A549 (cell line): ENCODE measurements at places on chromosomes 12 and 14. TPM values are rescaled to one million over a fixed set of nuclear protein-coding genes. Genes with fewer than 3 reads are reported as not detected.

DNA sequence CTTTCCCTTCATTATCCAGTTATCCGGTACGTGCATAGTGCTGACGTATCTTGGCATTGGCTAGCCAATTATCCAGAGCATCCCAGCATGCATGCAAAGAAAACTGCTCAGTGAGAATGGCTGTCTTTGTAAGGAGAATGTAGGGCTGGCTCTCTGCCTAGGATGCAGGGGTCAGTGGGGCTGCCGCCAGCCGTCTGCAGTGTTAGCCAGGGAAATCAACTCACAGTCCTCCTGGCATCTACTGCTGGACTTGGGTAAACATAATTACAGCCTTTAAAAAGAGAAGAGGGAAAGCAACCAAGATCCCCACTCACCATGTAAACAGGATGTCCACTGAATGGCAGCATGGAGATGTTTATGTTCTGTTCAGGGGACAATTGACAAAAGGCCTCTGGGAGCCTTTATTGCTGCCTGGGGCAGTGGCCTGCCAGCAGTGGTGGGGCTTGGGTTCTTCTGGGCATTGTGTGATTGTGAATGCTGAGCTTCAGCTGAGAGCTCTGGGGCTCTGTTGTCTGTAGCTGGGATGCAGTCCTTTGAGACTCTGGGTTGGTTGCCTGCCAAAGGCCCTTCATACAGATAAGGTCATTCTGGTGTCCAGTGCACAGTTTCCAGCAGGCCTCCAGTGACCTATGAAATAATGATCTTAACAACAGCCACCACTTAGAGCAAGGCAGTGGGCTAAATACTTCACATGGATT, 121.8 kb downstream of the TBC1D30 start:
- no peak for DNase-seq

DNA sequence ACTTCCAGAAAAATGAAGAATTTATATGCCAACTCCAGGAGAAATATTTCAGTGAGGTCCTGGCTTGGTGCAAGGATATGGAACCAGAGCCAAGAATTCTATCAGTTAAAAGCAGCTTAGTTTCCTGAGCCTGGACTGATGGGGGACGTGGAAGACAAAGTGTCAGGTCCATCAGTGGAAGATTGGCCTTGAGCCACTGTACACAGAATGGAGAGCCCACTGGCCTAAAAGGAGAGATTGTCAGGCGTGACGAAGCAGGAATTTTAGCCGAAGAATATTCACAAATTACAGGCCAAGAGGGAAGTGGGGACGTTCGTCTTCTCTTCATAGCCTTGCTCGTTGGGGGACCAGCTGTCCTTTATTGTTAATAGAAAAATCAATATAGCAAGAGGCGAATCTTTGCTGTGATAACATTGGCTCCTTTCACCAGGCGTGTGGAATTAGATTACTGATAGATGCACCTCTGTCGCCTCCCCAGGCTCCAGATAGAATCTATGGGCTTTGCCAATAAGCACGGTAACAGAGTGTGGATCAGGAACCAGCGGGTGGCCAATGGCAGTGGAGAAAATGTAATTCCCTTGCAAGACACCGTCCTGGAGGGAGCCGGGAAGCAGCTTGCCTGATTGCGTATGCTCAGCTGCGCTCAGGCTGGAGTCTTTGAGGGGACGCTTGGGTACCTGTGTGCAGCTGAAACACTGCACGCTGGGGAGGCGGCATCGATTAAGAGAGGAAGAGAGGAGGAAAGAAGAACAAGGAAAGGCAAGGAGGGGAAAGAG, 56.4 kb downstream of the TMEM132C start:
- no peak for DNase-seq

DNA sequence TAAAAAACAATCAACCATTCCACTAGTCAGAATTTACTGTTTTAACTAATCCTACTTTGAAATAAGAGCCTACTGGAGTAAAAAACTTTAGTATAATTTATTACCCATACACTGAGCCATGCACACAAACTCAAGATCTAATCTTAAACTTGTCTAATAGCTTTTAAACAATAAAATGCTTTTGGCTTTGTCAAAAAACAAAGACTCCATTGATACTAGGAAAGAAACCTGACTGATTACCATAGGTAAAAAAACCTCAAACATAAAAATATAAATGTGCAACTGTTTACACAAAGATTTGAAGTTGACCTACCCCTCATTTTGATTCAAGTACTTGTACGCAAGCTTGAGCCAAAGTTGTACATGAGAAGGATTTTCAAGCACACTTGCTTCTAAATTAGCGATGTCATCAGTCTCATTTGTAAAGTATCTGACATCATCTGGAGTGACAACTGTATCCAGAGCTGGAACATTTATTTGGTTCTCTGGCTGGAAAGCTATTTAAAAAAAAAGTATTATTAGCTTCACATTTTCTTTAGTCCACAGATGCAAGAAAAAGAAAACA, 36.1 kb downstream of the ZFC3H1 start:
- no peak for DNase-seq

- DNase-seq, result no peak
Observed at GRCh38 chr12:95037906-95038305, 34.4 kb upstream of the NDUFA12 start.

DNA sequence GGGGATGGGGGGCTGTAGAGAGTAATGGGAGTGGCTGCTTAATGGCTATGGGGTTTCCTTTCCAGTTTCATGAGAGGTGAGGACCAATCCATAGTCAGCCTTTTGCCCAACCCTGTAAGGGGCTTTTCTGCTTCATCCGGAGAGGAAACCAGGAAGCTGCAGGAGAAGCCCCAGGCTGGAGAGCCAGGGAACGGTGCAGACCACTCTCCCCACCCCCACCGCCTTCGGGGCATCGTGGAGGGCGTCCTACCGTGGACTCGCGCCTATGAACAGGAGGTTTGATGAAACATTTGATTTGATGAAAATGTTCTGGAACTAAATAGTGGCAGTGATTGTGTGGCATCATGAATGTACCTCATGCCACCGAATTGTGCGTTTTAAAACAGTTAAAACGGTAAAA, 204.3 kb upstream of the DIO3 start:
- DNase-seq, result no peak

DNA sequence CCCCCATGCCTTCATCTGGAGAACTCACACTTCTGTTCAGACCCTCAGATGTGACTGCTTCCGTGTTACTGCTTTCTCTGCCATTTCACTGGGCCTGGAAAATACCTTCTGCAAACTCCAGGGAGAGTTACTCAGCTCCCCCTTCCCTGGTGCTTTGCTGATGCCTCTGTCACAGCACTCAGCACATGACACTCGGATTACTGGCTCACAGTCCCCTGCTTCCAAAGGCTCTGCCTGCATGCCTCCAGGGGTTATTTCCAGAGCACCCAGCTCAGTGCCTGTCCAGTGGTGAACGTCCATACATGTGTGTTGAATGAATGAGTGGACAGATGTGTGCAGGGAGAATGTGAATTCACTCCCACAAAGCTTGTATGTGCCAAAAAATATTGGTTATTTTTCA, 237.2 kb upstream of the FKBP4 start:
- DNase-seq, result no peak

GRCh38 chr12:106914796-106915634, 40.7 kb upstream of the TMEM263 start:
- DNase-seq, result no peak

GRCh38 chr12:25701290-25701689, 148.2 kb upstream of the LMNTD1 start:
- DNase-seq, result peak; percentile 43

The PTPRB gene
- polyA plus RNA-seq, result 0.16 to 0.57 TPM (median 0.26 TPM) in 3 replicates

The OR4E2 gene
- not detected in 3 replicates for polyA plus RNA-seq

The RFX4 gene
- not detected in 3 replicates for polyA plus RNA-seq

The OR6C2 gene
- not detected in 3 replicates for polyA plus RNA-seq

GRCh38 chr12:14968478-14968877, 4.4 kb upstream of the PDE6H start:
- no peak for DNase-seq

- DNase-seq, result peak; percentile 73
Observed at GRCh38 chr14:103122947-103123633, at the start of gene TNFAIP2. TSS of gene TNFAIP2 (plus strand) at chr14:103123461. CDS start at chr14:103126458, 2,997 bp downstream.

DNA sequence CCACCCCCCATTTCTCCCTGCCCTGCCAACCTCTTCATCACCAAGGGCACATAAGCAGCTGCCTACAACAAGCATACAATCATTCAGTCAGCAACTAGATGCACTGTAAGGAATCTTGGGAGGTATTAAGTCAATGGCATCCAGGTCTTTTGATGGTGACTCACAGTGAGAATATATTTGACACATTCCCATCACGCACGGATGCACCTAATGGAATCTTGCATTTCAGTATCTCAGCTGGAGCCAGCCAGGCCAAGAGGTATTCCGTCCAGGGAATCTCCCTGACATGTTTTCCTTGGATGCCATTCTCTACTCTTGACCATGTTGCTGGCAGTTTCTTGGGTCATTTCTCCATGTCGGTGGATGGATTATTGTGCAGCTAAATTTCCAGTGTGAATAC, 73.9 kb upstream of the CAPRIN2 start:
- no peak for DNase-seq

The ACVRL1 gene
- polyA plus RNA-seq, result 0.05 TPM in 1 of 3 replicates, not detected in the others

The OLR1 gene
- polyA plus RNA-seq, result 0.44 to 0.92 TPM (median 0.81 TPM) in 3 replicates

The ANKS1B gene
- polyA plus RNA-seq, result 0.80 to 1.5 TPM (median 1.1 TPM) in 3 replicates

GRCh38 chr14:95299271-95299670, 20.4 kb downstream of the CLMN start:
- no peak for DNase-seq

DNA sequence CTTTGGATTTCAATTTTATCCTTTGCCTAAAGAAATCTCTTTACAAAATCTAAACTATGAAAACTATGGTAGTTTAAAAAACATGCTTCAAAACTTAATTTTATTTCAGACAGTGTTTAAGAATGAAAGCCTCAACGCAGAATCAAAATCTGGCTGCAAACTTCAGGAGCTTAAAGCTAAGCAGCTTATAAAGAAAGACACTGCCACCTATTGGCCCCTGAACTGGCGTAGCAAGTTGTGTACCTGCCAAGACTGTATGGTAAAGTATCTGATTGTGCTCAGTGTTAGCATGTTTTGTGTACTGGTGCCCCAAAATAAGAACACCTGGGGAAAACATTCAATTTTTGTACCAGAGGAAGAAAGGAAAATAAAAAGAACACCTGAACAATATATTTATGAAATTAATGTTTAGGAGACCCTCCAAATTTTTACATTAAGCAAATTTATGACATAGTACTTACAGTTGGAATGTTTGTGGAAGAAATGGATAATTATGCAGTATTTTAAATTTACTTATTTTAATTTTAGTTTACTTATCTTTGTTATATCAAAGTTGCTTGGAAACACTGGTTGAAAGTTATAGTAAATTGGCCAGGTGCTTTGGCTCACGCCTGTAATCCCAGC, 12.2 kb downstream of the UBR7 start:
- DNase-seq, result peak; percentile 54

GRCh38 chr12:111174251-111174960, 194.5 kb downstream of the PHETA1 start:
- DNase-seq, result peak; percentile 27

DNA sequence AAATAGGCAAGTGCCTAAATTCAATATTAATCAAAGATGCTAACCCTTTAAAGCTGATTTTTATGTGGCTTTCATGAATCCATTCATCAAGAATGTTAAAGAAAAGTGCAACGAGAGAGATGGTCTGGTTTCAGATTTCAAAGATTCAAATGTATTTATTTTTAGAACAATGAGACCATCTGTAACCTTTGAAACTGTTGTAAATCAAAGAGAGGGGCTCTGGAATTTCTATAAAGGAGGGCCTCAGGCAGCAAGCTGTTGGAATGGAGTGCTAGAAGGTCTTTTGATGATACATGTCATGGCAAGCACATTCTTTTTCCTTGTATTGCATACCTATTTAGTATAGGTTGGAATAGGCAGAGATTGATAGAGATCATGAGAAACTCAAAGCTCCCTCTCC, 433.0 kb downstream of the LRIG3 start:
- no peak for DNase-seq

DNA sequence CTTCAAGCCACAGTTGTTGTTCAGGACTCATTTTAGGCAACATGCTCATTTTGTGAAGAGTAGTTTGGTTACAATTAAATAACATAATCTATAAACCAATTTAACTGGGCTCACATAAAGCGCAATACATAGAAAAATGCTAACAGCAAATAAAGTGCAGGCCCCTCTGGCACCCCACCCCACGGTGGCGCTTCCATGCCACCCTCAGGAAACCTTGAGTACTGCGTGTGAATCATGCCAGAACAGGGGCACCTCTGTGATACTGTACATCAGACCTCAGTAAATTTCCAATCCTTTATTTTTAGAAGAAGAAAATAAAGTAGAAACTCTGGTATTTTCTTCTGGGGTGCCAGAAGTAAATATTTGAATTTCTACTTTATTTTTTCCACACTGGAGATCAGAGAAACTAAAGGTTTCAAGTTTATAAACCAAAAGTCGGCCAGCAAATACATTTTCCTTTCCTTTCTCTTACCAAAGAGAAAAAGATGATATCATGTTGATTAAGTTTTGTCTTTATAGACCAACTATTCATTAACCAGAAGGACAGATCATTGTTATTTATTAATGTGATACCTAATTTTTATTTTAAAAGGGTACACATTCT, 316.8 kb downstream of the PAWR start:
- DNase-seq, result peak; percentile 41

- DNase-seq, result no peak
Observed at GRCh38 chr14:40494483-40494882, 1062.2 kb upstream of the FBXO33 start.

The FGD4 gene
- polyA plus RNA-seq, result 1.7 to 2.2 TPM (median 2.0 TPM) in 3 replicates

GRCh38 chr14:22152903-22153302, 436.1 kb downstream of the DAD1 start:
- no peak for DNase-seq

DNA sequence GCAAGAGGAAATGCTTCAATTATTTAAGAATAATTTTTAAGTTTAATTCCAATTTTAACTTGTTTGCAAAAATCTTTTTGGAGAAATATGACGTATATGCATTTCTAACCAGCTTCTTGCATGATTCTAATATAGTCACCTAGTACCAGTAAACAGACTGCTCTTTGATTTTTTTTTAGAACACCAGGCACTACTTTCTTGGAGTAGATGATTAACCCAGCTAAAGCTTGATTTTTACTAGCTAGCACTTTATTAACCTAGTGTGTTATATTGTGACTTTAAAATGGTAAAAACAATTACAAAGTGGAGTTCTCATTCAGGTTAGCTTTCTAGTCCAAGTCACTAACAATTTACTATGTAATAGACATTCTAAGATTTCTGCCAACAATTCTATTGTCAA, 32.6 kb upstream of the FGD4 start:
- no peak for DNase-seq

DNA sequence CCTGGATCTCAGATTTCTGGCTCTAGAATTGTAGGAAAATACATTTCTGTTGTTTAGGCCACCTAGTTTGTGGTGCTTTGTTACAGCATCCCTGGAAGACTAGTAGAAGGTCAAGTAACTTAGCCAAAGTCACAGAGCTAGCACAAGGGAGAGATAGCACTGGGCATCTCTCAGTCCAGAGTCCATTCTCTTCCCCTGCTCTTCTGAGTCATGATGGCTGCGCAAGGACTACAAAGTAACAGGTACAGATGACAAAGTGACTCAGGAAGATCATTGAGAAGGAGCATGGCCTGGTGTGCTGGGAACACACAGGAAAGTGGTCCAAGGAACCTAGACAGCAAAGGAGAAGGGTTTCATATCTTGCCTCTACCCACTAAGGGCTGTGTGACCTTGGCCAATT, 19.3 kb downstream of the SLC17A8 start:
- peak; percentile 7 for DNase-seq

The STON2 gene
- polyA plus RNA-seq, result 0.50 to 0.59 TPM (median 0.53 TPM) in 3 replicates

The ABCD2 gene
- polyA plus RNA-seq, result 0.01 TPM in 1 of 3 replicates, not detected in the others

The AMN gene
- polyA plus RNA-seq, result 0.46 to 0.67 TPM (median 0.58 TPM) in 3 replicates

- DNase-seq, result no peak
Observed at GRCh38 chr14:60845523-60845922, 111.0 kb downstream of the MNAT1 start.

The CFAP251 gene
- 0.66 to 1.2 TPM (median 0.94 TPM) in 3 replicates for polyA plus RNA-seq

- DNase-seq, result no peak
Observed at GRCh38 chr14:38001501-38001900, 206.2 kb upstream of the SSTR1 start.

- no peak for DNase-seq
Observed at GRCh38 chr14:101020834-101021370, 117.4 kb upstream of the RTL1 start.
